ENCODE measurements at places on chromosomes 12 and 14.

- DNase-seq, result no peak
Measured at GRCh38 chr14:53010193-53011040, 59.6 kb upstream of the FERMT2 start.

DNA sequence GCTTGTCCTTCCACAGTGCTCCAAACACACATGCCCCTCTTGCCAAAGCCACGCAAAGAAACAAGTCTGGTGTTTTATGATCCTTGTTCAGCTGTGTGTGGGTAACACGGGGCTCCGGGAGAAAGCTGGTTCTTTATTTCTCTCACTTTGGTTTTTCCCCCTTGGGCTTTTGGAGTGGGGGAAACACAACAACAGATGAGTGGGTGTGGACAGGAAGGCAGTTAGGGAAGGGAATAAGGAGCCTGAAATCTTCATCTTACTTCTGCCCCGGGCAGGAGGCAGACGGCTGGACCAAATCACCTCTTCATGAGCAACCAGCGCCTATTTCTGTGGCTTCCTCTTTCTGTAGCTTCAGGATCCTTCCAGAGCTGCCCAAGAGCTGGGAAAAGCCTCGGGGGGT is 218.5 kb downstream of the PHETA1 start:
- DNase-seq, result no peak

GRCh38 chr14:92014040-92014439 is 25.8 kb downstream of the TRIP11 start:
- DNase-seq, result no peak

- DNase-seq, result no peak
Measured at GRCh38 chr14:97581016-97581415, 783.8 kb downstream of the VRK1 start.

DNA sequence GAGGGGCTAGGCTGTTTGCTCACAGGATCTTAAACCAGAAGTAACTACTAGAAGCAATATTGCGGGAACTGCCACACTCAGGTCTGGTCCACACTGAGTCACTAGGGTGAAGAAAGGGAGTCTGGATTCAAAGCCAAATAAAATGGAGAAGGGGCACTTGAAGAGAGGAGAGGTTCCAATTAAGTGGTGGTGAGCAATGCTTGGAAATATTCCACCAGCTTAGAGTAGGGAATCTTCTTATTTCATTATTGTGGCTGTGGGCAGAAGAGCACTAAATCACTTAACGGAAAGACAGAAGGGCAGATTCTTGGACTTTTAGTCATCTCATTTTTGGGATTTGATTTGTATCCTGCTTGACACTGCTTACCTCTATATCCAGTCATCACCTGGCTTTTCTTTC is 48.6 kb upstream of the PPP1R12A start:
- DNase-seq, result no peak

DNA sequence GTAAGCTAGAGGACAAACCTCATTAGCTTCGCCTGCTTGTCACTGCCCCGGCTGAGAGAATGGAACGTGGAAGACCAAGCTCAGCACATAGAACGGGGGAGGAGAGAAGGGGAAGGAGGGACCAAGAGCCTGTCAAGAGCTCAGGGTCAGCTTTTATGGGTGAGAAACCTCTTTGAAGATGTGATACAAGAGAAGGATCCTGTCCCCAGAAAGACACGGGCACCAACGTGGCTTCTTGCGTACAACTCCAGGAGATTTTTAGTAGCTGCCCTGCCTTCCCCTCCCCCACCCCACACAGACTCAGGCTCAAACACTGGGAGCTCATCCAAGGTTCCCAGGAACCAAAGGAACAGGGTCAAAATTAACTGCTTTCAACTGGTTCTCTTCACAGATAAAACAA is 34.7 kb downstream of the APPL2 start:
- DNase-seq, result peak; percentile 35

DNA sequence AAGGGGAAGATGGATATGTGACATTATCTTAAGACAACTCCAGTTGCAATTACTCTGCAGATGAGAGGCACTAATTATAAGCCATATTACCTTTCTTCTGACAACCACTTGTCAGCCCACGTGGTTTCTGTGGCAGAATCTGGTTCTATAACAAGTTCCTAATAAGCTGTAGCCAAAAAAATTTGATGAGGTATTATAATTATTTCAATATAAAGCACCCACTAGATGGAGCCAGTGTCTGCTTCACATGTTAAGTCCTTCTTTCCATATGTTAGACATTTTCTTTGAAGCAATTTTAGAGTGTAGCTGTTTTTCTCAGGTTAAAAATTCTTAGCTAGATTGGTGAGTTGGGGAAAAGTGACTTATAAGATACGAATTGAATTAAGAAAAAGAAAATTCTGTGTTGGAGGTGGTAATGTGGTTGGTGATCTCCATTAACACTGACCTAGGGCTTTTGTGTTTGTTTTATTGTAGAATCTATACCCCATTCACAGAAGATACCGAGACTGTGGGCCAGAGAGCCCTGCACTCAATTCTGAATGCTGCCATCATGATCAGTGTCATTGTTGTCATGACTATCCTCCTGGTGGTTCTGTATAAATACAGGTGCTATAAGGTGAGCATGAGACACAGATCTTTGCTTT is 36.9 kb downstream of the PSEN1 start:
- peak; percentile 27 for DNase-seq

GRCh38 chr14:98507264-98507663 is 764.7 kb downstream of the BCL11B start:
- DNase-seq, result no peak

DNA sequence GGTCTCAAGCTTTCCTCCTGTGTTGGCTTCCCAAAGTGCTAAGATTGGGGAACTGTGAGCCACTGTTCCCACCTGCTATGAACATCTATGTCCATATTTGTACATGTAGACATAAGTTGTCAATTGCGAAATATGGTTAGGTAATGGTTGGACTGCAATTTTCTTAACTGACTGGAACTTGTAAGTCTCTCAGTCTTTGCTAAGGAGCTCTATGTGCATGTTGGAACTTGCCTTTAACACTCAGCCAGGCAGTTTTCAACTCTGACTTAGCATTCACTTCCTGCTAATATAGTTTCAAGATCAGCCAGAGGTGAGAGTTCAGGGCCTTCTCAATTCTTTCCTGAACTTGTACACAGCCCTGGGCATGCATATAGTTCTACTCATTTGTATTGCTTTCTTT is 44.5 kb upstream of the EEA1 start:
- no peak for DNase-seq

DNA sequence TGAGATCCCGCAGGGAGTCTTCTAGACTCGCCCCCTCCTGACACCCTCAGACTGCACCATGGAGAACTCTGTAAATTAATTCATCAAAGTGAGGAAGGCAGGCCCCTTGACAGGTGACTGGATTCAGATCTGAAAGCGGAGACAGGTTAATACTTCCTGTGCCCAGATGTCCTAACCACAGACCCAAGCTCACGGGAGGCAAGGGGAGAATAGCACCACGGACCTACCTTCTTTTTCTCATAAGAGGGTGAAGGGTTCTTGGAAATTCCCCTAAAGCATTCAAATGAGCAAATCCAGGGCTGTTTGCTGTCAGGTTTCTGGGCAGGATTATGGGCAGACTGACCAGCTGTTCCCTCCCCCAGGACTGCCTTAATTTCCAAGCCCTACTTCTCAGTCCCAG is 170.0 kb downstream of the ZFP36L1 start:
- DNase-seq, result no peak

DNA sequence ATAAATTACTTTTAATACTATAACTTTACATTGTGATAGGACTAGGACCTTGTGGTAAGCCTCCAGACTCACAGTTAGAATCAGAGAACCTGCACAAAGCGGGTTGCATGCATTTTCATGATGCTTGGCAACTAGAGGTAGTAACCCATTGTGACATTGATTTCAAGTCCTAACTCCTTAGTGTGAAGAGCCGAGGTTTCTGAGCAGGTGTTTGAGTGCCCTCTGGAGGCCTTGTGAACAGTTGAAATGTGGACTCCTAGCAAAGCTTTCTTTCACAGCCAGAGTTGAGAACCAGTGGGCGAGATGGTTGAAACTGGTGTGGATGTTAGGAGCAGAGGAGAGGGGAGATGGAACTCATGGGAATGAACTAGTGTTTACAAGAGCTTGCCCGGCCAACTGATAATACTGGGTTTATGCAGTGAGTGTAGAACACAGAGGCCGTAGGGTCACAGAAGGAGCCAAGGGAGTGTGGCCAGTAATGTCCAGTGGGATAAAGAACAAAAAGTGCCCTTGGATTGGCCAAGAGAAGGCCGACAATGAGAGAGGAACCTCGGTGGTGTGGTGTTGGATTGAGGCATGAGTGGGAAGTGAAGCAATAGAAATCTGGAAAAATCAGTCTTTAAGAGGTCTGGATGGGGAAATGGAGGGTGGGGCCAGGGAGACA is 10.9 kb downstream of the ZNF664 start:
- peak; percentile 78 for DNase-seq

DNA sequence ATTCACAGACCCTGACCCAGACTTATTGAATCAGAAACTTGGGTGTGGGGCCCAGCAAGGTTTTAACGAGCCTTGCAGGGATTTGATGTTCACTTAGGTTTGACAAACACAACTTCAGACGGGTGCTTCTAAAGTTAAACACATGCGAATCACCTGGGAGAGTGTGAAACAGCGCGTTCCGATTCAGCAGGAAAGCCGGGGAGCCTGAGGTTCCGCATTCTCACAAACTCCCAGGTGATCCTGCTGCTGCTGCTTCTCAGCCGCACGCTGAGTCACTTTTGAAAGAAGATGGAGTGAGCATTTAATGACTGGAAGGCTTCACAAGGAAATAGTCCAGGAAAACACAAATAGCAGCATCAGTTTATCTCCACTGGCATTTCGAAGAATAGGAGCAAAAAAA is 44.2 kb upstream of the DDX11 start:
- no peak for DNase-seq

GRCh38 chr14:76267322-76268046 is 108.5 kb upstream of the ESRRB start:
- peak; percentile 65 for DNase-seq

GRCh38 chr12:89236748-89237383 is 115.4 kb downstream of the DUSP6 start:
- DNase-seq, result no peak

DNA sequence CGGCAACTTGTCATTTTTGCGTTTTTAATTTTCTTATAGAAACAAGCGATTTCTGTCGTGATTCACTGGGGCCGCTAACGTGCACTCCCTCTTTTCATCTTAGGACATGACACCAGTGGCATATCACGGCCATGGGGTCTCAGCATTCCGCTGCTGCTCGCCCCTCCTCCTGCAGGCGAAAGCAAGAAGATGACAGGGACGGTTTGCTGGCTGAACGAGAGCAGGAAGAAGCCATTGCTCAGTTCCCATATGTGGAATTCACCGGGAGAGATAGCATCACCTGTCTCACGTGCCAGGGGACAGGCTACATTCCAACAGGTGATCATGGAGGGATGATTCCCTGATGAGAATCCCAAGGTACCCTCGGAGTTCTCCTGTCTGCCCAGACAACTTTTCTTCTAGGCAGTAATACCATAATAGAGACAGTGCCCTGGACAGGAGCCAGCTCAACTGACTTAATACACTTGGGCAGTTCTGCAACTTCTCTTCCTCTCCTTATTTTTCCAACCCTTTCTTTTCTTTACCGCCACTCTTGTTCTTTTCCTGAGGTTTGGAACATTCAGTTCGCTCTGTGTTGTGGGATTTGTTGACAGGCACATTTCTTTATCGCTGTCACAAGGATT is 821 bp downstream of the TMEM106C start:
- no peak for DNase-seq

DNA sequence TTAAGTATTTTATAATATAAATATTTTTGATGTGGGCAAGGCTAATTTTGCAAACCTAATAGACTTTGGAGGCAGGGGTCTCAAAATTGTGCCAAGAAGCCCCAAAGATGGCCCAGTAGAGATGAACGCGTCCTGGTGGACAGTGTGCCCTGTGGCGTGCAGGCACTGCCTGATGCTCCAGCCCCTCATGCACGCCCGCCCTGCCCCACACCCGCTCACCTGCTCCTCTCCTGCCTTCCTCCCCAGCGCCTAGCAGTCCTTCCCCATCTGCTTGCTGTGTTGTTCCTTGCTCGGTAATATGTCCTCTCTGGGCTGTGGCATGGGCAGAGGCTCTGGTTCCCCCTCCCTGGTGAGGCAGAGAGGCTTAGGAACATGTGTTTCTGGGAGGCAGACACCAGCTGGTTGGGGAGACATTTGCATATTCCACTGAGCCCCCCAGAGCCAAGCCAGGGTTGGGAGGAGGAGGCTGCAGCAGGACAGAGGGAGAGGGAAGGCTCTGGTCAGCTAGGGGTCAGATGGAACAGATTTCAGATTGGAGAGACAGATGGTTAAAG is 46.8 kb upstream of the GPATCH2L start:
- DNase-seq, result no peak

DNA sequence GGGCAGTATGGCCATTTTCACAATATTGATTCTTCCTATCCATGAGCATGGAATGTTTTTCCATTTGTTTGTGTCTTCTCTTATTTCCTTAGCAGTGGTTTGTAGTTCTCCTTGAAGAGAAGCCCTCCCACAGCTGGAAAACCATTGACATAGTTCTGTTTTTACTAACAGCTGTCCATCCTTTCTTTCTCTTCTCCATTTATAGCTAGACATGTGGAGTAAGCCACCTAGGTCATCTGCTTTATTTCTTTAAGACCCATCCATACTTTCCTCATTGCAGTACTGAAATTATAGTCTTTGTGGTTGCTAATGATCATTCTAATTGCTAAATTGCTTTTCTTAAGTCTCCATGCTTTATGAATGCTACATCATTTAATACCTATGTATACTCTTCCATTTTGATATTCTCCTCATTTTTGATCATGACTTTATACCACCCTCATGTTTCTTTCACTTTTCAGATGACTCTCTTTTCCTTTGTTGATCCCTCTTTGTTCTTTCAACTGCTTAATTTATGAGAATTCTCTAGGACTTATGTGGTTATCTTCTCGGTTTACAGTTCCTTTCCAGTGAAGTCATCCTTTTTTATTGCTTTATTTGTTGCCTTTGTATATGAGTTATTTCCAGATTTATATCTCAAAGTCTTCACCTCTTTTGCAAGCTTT is 114.2 kb downstream of the PCNX1 start:
- no peak for DNase-seq

GRCh38 chr14:98477935-98478334 is 794.1 kb downstream of the BCL11B start:
- no peak for DNase-seq

GRCh38 chr12:1108276-1108675 is 117.3 kb downstream of the ERC1 start:
- no peak for DNase-seq

- no peak for DNase-seq
Measured at GRCh38 chr12:9365296-9365695, 157.1 kb upstream of the PZP start.

- no peak for DNase-seq
Measured at GRCh38 chr12:75984577-75985182, 46.9 kb downstream of the PHLDA1 start.

GRCh38 chr12:54390176-54390667 is 5.7 kb upstream of the ZNF385A start:
- DNase-seq, result no peak

- no peak for DNase-seq
Measured at GRCh38 chr12:102682366-102683289, 202.3 kb upstream of the IGF1 start.
